ENCODE measurements at places on chromosomes 1 and 21.

DNA sequence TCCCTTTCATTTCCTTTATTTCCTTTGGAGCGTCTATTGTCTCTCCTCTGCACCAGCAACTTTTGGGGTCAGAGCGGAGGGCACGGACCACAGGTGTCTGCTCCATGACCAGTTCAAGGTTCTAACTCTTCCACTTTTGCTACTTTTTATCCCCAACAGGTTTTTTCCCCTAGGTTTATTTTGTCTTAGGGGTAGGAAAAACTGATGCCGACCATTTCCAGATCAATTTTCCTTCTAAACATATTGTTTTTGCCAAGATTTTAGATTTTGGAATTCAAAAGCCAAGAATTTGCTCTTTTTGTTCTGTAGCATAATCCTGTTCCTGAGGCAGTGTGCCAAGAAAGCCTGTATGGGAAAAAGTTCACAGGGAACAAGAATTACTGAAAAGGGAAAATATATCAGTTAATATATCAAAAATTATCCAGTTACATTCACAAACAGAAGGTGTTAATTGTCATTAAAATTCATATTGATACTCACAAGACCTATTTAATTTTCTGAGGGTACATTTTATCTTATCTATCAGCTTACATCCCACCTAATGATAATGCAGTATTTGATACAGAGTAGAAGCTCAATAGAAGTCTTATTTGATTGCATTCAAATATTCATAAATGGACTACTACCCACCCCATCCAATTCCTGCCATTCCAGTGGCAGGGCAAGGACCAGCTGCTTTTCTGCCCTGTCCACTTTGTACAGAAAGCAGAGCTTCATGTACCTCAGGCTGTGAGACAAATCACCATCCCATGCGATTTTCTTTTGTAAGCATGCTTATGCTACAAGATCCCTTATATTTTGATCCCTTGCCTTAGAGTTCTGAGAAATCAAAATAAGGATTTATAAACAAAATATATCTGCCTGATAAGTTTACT lies 31.2 kb downstream of the TSEN15 start:
- peak; percentile 20 for DNase-seq

DNA sequence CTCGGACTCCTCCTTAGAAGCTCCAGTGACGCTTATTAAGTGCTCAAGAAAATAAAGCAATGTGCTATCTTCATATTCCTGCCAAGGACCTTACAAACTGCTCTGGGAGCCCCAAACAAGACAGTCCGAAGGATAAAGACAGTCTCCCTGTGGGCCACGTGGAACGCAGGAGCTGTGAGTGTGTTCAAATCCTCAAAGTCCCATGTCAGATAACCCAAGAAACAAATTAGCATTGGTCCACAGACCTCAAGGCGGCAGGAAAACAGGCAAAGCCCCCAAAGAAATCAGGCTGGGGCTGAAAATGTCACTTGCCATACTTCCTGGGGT lies 3.0 kb upstream of the NAV1 start:
- DNase-seq, result no peak

GRCh38 chr1:84644472-84644871 lies 45.8 kb downstream of the SSX2IP start:
- no peak for DNase-seq

- no peak for DNase-seq
These were observed 5.2 kb downstream of the ZDHHC18 start for GRCh38 chr1:26831546-26832248.

DNA sequence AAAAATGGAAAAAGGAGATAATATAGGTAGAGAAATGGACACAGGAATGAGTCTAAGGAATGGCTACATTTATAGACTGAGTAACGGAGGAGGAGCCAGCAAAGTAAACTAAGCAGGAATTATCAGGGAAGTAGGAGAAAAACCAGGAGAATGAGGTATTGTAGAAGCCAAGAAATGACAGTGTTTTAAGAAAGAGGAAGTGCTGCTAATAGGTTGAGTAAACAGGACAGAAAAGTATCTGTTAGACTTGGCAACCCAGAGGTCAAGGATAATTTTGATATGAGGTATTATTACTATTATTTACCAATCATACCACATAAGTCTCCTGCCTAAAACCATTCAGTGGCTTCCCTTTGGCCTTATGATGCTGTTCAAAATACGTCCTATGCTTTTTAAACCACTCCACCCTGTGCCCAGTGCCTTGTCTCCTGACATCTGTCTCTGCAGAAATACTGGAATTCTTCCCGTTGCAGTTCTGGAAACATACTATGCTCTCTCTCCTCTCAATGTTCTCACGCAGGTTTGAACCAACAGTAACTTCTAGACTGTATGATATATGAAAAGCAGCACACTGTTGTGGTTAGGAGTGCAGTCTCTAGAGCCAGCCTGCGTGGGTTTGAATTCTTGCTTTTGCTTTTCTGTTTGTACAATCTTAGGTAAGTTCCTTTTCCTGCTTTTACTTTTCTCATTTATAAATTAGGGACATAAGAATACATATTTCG lies 24.6 kb upstream of the NEK7 start:
- DNase-seq, result no peak

GRCh38 chr1:201059871-201060555 lies 36.5 kb upstream of the KIF21B start:
- no peak for DNase-seq

GRCh38 chr1:245306628-245307410 lies 152.0 kb downstream of the KIF26B start:
- no peak for DNase-seq

- DNase-seq, result no peak
These were observed 41.3 kb upstream of the GNG12 start for GRCh38 chr1:67874501-67875111.

GRCh38 chr1:173139706-173140105 lies 67.4 kb downstream of the TNFSF4 start:
- no peak for DNase-seq

All from endothelial cell of umbilical vein (primary cell).